Fibroblast of the aortic adventitia (primary cell): ENCODE measurements at places on chromosomes 6 and 20. TPM values are rescaled to one million over a fixed set of nuclear protein-coding genes. Genes with fewer than 3 reads are reported as not detected.

GRCh38 chr6:74492587-74492986, 713.3 kb downstream of the COL12A1 start:
- no peak for DNase-seq

- DNase-seq = no peak
Observed at GRCh38 chr6:170253910-170254269, 37.0 kb downstream of the DLL1 start.

PTCRA gene
- total RNA-seq = not detected in 2 replicates

VGLL2 gene
- not detected in 2 replicates for total RNA-seq

CD93 gene
- total RNA-seq = 0.27 and 2.0 TPM in 2 replicates

GRCh38 chr6:2839195-2839981, 2.3 kb downstream of the SERPINB1 start:
- peak; percentile 73 for DNase-seq

- peak; percentile 14 for DNase-seq
Observed at GRCh38 chr20:5195655-5196054, 68.8 kb downstream of the CDS2 start.

DNA sequence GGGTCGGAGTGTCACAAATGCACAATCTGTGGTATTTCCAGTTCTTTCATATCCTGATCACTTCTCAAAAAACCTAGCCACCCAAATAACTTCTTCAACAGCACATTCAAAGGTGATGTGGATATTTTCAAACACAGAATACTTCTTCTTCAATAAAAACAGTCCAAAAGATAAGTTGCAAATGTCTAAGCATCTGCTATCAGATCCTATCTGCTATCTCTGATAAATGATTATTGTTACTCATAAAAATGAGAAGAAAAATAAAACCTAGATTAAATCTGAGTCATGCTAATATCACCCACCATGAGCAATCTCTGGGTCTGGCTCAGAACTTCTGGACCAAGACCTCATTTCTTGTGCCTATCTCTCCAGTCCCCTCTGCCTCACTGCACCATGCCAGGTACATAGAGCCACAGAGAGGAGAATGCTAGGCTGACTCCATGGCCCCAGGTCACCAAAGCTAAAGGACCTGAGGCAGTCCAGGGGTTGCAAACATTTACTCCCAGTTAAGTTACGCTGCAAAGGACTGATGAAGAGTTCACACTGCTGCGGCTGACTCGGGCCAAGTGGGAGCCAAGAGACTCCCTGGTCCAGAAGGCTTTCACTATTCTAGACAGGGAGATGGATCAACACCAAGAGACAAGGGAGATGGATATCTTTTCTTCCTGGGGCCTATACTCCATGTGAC, 101.4 kb downstream of the KIF13A start:
- peak; percentile 56 for DNase-seq

DNA sequence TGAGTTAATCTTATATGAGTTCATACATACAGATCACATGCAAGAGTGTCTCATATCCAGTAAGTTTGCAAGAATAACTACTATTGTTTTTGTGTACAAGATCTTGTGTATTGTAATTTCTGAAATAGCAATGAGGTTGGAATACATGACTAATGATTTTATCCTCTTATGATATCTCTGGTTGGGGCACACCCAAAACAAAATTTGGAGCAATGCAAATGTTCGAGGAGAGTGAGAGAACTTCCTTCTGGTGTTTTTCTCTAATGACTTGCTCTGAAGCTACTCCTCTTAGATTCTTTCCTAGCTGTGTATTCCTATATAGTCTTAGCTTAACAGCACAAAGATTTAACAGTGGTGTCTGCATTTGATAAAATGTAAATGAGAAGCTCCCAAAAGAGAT, 252.5 kb downstream of the LAMA2 start:
- peak; percentile 61 for DNase-seq

GRCh38 chr6:144722925-144723324, 437.8 kb downstream of the UTRN start:
- no peak for DNase-seq

DNA sequence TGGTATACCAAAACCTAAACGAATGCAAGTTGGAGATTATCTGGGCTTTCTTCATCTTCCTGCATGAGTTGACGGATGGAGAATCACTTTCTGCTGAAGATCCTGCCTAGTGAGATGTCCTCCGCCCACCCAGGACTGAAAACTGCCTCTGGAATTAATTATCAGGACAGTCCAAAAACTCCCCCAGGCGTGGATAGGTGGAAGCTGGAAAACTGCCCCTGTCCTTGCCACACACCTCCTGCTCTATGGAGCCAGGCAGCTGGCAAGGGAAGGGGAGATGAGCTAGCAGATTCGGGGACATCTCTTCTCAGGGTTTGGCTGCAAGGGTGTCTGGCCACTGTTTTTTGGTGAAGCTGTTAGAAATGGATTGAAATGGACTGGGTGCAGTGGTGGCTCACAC, 89.3 kb upstream of the ZNFX1 start:
- no peak for DNase-seq

DNA sequence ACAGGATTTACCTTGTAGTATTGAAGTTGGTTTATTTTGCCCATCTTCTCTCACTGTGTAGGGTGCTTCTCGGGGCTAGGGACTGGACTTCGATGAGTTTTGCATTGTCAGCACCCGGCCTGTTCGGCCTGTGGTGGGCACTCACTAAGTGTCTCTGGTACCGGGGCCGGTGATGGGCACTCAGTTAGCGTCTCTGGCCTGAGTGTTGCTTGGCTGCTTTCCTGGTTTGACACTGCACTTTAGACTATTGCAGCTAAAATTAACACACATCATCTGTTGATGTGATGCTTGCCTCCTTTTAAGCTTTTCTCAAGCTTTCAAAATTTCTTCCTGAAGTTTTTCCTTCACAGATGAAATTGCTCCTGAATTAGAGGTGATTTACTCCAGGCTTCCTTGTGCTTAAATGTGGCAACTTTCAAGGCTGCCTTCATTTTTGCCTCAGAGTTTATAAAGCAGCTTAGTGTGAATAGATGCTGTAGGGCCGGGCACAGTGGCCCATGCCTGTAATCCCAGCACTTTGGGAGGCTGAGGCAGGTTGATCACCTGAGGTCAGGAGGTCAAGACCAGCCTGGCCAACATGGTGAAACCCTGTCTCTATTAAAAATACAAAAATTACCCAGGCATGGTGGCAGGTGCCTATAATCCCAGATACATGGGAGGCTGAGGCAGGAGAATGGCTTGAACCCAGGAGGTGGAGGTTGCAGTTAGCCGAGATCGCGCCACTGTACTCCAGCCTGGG, 41.7 kb upstream of the TULP4 start:
- no peak for DNase-seq

DNA sequence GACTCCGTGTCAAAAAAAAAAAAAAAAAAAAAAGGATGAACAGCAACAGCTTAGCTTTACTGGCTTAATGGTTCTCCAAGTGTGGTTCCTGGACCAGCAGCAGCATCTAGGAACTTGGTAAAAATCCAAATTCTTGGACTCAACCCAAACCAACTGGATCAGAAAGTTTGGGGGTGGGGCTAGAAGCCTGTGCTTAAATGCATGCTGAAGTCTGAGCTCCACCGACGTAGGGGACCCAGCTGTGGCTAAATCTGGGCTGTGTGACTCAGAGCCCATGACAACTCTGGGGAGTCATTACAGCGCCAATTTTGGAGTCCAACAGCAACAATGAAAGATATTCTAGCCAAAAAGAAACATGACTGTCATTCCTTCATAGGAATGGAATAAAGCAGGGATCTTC, 13.6 kb upstream of the CHD6 start:
- peak; percentile 94 for DNase-seq

DNA sequence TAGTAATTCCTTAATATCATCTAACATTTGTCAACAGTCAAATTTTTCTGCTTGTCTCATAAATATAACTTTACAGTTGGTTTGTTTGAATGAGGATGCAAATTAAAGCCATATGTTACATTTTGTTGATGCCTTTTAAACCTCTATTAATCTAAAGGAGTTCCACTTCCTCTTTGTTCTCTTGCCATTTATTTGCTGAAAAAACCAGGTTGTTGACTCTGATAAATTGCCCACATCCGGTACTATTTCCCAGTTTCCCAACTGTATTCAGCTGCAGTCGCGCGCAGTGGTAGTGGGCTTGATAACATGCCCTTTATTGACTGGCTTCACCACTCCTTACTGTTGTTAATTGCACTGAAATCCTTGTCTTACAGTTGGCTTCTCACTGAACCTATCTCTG, 32.8 kb upstream of the SIRPB2 start:
- no peak for DNase-seq

DNA sequence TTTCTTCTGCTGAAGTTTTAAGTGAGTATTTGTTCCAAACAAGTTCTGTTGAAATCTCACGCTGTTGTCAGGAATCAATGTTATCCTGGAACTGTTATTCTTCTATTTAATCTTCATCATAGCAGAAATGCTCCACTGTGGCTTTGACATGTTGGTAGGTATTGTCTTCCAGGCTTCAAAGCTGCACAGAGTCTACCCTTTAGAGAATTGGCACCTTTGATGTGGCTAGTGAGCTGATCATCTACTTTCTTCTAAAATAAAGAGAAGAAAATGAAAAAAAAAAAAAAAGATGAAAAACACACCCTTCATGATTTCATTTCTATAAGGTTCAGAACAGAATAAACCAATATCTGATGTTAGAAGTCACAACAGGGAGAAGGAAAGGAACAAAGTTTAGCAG, 5.8 kb upstream of the ZSCAN23 start:
- no peak for DNase-seq

DNA sequence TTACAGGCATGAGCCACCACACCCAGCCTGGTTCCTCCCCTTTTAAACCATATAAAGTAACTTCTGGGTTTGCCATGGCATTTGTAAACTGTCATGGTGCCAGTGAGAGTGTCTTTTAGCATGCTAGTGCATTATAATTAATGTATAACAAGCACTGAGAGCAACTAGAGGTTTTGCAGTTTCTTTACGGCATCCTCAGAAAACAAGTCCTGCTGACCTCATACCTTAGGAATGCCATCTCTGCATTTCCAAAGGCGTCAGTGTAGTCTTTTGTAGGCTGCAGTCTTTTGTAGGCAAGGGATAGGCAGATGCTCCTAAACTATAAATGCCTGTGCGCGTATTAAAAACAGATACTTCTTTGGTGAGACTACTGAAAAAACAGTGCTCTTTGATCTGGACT, 75.0 kb upstream of the EZR start:
- peak; percentile 80 for DNase-seq

- peak; percentile 71 for DNase-seq
Observed at GRCh38 chr6:117548797-117549301, 53.5 kb downstream of the GOPC start.

DCDC2 gene
- not detected in 2 replicates for total RNA-seq

DNA sequence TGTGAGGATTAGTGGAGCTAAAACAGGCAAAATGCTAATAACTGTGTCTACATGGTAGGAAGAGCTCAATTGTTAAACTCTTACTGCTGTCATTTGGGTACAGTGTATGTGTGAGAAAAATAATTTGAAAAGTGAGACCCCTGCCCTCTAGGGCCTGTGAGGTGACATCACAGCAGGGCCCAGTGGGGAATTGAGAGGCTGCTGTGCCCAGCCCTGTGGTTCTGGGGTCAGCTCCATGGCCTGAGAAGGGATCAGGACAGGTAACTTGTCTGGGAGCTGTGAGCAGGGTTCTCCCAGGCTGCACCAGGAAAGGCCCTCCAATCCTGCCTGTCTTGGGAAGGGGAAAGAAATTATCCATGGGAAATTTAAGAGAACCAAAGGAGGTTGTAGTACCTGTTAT, 1.3 kb downstream of the SIRPB1 start:
- no peak for DNase-seq

HLA-DRB1 gene
- 0.09 and 0.90 TPM in 2 replicates for total RNA-seq

DNA sequence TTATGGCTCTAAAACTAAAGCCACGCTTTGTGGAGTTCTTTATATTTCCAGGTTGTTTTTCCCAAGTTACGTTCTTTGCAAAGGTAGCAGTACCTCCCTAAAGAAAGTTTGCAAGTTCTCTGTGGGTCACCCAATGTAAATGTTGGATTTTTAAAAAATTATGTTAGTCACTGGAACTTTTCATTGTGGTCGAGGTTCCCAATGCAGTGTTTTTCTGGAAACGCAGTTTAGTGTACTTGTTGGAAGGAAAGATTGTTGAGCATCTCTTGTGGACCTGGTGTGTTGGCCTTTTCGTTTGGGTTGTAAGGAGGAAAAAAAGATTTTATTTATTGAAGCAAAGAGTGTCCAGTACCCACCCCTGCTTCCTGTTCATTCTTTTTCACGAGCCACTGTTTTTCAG, 1.4 kb downstream of the TOP1 start:
- DNase-seq = no peak

HAO1 gene
- not detected in 2 replicates for total RNA-seq

DNA sequence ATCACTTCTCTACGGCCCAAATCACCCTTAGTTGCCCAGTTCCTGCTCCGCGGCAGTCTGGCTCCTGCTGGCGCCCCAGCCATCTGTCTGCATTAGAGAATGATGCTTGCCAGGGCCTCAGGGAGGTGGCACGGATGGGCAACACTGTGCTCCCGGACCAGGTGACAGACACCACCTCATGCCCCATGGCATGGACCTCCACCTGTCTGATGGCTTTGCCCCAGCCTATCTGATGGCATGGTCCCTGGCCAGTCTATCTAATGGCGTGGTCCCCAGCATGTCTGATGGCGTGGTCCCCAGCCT, 18.8 kb upstream of the MRGBP start:
- DNase-seq = no peak
